ENCODE measurements at places on chromosomes 12 and 14.
A peak's percentile ranks its signal among the peaks of the same experiment; 100 is the strongest.

DNA sequence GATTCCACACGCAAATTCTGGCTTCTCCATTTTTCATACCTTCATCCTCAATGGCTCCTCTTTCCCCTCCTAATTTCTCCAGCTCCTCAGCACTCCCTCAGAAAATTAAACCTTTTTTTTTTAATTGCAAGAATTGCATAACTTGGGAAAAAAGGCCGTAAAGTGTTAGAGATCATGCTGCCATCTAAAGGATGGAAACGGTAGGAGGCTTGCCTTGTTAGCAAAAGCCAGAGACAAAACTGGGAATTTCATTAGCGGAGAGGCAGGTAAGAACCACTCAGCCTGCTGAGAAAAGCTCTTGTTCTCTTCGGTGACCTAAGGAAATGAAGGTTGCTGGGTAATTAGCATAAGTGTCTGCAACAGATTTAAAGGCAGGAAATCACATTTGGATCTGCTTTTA, 204.3 kb downstream of the AEBP2 start:
- DNase-seq: no peak

- peak; percentile 99 for DNase-seq
Measured at GRCh38 chr14:23469127-23469905, at the start of gene NGDN. Gene NGDN, plus strand, starts transcription at chr14:23469703. Its CDS starts 13 bp downstream, at chr14:23469716.

DNA sequence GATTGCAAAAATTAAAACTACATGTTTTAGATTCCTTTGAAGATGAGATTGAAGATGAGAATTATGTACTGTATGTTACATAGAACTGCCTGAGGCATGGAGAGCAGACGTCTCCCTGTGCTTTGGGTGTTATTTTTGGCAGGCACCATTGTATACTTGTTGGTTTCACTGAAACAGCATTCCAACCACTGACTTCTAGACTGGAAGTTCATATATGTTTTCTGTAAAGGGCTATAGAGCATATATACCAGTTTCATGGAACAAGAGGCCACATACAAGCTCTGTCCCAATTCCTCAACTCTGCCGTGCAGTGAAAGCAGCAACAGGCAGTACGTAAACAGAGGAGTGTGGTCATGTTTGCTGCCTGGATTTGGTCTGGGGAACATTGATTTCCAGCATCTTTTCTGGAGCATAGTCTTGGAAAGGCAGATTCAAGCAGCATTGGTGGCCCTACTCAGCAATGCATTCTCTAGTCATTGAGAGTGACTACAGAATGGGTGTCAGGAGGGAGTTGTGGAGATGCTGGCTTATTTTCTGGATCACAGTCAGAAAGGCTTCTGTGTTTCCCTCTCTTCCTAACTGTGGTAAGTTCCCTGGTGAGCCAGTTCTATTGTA, 57.6 kb upstream of the CNTN1 start:
- DNase-seq: no peak

- no peak for DNase-seq
Measured at GRCh38 chr12:64691795-64692583, 67.2 kb downstream of the GNS start.

DNA sequence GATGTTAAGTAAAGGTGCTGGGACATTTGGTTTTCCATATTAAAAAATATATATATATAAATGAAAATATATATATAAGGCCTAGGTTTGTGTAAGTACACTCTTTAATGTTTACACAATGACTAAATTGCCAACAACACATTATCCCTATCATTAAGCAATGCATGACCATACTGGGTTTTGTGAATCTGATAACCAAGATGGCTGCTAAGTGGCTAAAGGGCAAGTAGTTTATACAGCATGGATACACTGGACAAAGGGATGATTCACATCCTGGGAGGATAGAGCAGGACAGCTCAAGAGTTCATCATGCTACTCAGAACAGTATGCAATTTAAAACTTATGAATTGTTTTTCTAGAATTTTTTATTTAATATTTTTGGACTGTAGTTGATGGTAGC, 89.3 kb downstream of the FIGNL2 start:
- no peak for DNase-seq

- no peak for DNase-seq
Measured at GRCh38 chr12:16421806-16422205, 74.4 kb downstream of the MGST1 start.

- peak; percentile 50 for DNase-seq
Measured at GRCh38 chr12:45907955-45908354, 82.4 kb downstream of the SCAF11 start.

Measured in germinal center (tissue), 1 donor.